Naive thymus-derived CD8-positive, alpha-beta T cell (primary cell): ENCODE measurements at places on chromosomes 7 and 10. TPM values are rescaled to one million over a fixed set of nuclear protein-coding genes. Genes with fewer than 3 reads are reported as not detected.

- no peaks in the 10 kb centered on the region for H3K4me1 ChIP-seq
- no peaks in the 10 kb centered on the region for H3K36me3 ChIP-seq
- no peak overlapping the region for H3K4me3 ChIP-seq
Observed at GRCh38 chr7:12741951-12742575, 54.6 kb downstream of the ARL4A start.

DNA sequence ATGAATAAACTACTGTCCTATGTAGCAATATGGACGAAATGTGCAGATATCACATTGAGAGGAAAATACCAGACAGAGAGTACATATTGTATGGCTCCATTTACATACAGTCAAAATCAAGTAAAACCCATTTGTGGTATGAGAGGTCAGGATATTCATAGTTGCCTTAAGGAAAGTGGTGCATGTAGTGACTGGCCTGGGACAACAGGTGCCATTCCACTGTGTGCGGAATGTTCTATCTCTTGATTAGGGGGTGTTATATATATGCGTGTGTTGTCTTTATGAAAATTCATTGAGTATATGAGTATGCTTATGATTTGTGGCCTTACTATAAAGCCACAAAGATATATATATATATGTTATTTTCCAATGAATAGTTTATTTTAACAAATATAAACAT lies 964.0 kb downstream of the SORCS3 start:
- no peak overlapping the region for H3K4me3 ChIP-seq
- no peaks in the 10 kb centered on the region for H3K27me3 ChIP-seq
- H3K27ac ChIP-seq = no peak overlapping the region
- DNase-seq = no peak
- H3K4me1 ChIP-seq = no peaks in the 10 kb centered on the region

GRCh38 chr7:105149827-105150226 lies 135.8 kb downstream of the KMT2E start:
- H3K27me3 ChIP-seq = no peaks in the 10 kb centered on the region
- H3K36me3 ChIP-seq = peaks cover 37% of the 10 kb centered on the region
- no peak overlapping the region for H3K4me3 ChIP-seq
- H3K27ac ChIP-seq = no peak overlapping the region

DNA sequence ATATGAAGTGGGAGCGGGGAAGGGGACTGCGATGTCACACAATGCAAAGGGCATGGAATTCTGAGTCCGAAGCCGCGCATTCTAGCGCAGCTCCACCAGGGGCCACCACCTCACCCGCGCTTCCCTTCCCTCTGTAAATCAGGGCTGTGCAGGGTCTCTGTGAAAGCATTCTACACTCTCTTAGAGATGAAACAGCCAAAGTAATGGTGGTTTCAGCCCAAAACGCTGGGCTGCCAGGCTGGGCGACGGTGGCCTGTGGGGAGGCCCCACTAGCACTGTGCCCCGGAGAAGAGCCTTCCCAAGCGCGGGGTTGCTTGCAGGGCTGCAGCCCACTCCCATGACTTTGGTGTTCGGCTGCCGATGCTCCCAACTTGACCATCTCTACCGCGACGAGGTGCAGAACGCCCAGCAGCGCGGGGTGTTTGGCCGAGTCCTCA lies 11.4 kb downstream of the ATG9B start:
- H3K4me1 ChIP-seq = peaks cover 87% of the 10 kb centered on the region
- H3K36me3 ChIP-seq = no peaks in the 10 kb centered on the region
- DNase-seq = no peak
- H3K27ac ChIP-seq = peak overlapping the region; percentile 99
- peaks cover 3% of the 10 kb centered on the region for H3K27me3 ChIP-seq

DNA sequence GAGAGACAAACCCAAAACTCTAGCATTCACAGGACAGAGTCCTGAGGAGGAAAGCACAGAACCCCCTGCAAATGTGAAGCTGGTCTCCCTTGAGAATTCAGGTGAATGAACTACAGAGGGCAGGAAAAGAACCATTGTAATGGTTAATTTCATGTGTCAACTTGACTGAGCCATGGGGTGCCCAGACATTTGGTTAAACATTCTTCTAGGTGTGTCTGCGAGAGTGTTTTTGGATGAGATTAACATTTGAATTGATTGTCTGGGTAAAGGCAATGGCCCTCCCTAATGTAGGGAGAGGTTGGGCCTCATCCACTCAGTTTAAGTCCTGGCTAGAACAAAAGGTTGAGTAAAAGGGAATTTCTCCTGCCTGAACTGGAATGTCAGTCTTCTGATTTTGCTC lies 15.7 kb upstream of the CDK1 start:
- H3K27me3 ChIP-seq = no peaks in the 10 kb centered on the region
- H3K4me3 ChIP-seq = no peak overlapping the region
- peaks cover 3% of the 10 kb centered on the region for H3K4me1 ChIP-seq
- no peak for DNase-seq
- no peak overlapping the region for H3K27ac ChIP-seq

DNA sequence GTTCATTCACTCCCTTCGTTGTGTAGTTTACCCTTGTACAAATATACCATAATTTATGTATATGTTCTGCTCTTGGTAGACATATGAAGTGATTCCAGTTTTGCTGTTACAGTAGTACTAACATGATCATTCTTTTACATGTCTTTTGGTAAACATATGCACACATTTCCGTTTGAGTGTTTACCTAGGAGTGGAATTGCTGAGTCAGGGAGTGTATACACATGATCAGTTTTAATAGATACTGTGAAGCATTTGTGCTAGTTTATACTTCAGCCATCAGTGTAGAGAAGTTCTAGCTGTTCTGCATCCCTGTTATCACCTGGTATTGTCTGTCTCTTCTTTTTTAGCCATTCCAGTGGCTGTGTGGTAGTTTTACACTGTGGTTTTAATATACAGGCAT lies 34.5 kb upstream of the CYP26C1 start:
- no peaks in the 10 kb centered on the region for H3K4me1 ChIP-seq
- no peak overlapping the region for H3K27ac ChIP-seq
- H3K4me3 ChIP-seq = no peak overlapping the region
- H3K27me3 ChIP-seq = no peaks in the 10 kb centered on the region

The ZNF804B gene
- polyA plus RNA-seq = not detected

- H3K36me3 ChIP-seq = no peaks in the 10 kb centered on the region
- DNase-seq = no peak
- no peak overlapping the region for H3K27ac ChIP-seq
- H3K27me3 ChIP-seq = peaks cover 10% of the 10 kb centered on the region
Observed at GRCh38 chr10:92753865-92754264, 64.1 kb downstream of the HHEX start.

The LRGUK gene
- 0.09 TPM for polyA plus RNA-seq

The FAS gene
- polyA plus RNA-seq = 2.6 TPM

- peaks cover 91% of the 10 kb centered on the region for H3K4me1 ChIP-seq
- H3K36me3 ChIP-seq = no peaks in the 10 kb centered on the region
- peak overlapping the region; percentile 23 for H3K27ac ChIP-seq
- no peaks in the 10 kb centered on the region for H3K27me3 ChIP-seq
Observed at GRCh38 chr10:35355971-35356724, 19.8 kb downstream of the CCNY start.

GRCh38 chr10:122560279-122560804 lies at the start of gene DMBT1:
TSS of gene DMBT1 (plus strand) at chr10:122560754. CDS start at chr10:122560771, 17 bp downstream.
- no peak for DNase-seq
- H3K4me3 ChIP-seq = no peak within 1 kb of the TSS

The POU6F2 gene
- not detected for polyA plus RNA-seq

DNA sequence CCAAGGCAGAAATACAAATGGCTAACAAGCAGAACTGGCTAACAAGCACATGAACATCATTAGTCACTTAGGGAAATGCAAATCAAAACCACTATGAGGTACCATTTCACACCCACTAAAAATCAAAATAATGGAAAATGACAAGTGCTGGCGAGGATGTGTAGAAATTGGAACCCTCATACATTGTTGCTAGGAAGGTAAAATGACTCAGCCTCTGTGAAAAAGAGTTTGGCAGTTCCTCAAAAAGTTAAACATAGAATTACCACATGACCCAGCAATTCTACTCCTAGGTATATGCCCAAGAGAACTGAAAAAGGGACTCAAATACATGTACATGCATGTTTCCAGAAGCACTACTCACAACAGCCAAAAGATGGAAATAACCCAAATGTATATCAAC lies 52.8 kb upstream of the ANAPC16 start:
- H3K4me3 ChIP-seq = no peak overlapping the region
- peaks cover 38% of the 10 kb centered on the region for H3K36me3 ChIP-seq
- no peaks in the 10 kb centered on the region for H3K27me3 ChIP-seq
- H3K27ac ChIP-seq = no peak overlapping the region
- no peak for DNase-seq

GRCh38 chr7:81659697-81660395 lies 110.0 kb downstream of the HGF start:
- H3K36me3 ChIP-seq = no peaks in the 10 kb centered on the region
- no peaks in the 10 kb centered on the region for H3K27me3 ChIP-seq

The LIPN gene
- polyA plus RNA-seq = not detected

DNA sequence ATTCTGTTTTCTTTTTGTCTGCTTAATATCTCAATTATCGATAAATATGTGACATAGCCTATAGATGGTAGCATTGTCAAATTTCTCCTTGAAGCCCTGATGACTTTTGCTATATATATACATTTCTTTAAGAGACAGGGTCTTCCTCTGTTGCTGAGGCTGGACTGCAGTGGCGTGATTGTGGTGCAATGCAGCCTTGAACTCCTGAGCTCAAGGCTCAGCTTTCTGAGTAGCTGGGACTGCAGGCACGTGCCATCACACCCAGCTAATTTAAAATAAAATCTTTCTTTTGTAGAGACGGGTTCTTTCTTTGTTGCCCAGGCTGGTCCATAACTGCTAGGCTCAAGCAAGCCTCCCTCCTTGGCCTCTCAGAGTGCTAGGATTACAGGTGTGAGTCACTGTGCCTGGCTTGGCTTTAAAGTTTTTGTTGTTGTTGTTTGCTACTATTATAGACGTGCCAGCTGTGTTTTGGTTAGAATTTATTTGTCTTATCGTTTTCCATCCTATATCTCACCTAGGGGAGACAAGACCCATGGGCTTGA lies 7.0 kb downstream of the UMAD1 start:
- no peaks in the 10 kb centered on the region for H3K27me3 ChIP-seq
- peaks cover 74% of the 10 kb centered on the region for H3K4me1 ChIP-seq
- H3K36me3 ChIP-seq = peaks cover 14% of the 10 kb centered on the region
- H3K27ac ChIP-seq = no peak overlapping the region
- no peak for DNase-seq

- H3K4me1 ChIP-seq = peaks cover 52% of the 10 kb centered on the region
- no peaks in the 10 kb centered on the region for H3K36me3 ChIP-seq
- H3K27me3 ChIP-seq = no peaks in the 10 kb centered on the region
- no peak for DNase-seq
- peak overlapping the region; percentile 84 for H3K4me3 ChIP-seq
Observed at GRCh38 chr10:85612833-85613232, 753.8 kb downstream of the GRID1 start.

The KLF14 gene
- not detected for polyA plus RNA-seq

The COL28A1 gene
- polyA plus RNA-seq = not detected

GRCh38 chr10:89003344-89003743 lies 12.7 kb downstream of the FAS start:
- no peak overlapping the region for H3K27ac ChIP-seq
- no peak for DNase-seq
- no peak overlapping the region for H3K4me3 ChIP-seq

- H3K4me3 ChIP-seq = no peak overlapping the region
- H3K4me1 ChIP-seq = no peaks in the 10 kb centered on the region
- peaks cover 10% of the 10 kb centered on the region for H3K27me3 ChIP-seq
- H3K27ac ChIP-seq = no peak overlapping the region
- DNase-seq = no peak
Observed at GRCh38 chr10:76553263-76554032, 1084.2 kb downstream of the KCNMA1 start.

The PNLIPRP3 gene
- not detected for polyA plus RNA-seq

The HYAL4 gene
- polyA plus RNA-seq = not detected

The OR13A1 gene
- not detected for polyA plus RNA-seq

GRCh38 chr7:129136887-129137642 lies 7.4 kb upstream of the TSPAN33 start:
- peak overlapping the region; percentile 80 for H3K27ac ChIP-seq
- no peaks in the 10 kb centered on the region for H3K27me3 ChIP-seq
- DNase-seq = no peak
- H3K4me3 ChIP-seq = peak overlapping the region; percentile 46
- H3K4me1 ChIP-seq = peaks cover 32% of the 10 kb centered on the region

The DRGX gene
- polyA plus RNA-seq = not detected

DNA sequence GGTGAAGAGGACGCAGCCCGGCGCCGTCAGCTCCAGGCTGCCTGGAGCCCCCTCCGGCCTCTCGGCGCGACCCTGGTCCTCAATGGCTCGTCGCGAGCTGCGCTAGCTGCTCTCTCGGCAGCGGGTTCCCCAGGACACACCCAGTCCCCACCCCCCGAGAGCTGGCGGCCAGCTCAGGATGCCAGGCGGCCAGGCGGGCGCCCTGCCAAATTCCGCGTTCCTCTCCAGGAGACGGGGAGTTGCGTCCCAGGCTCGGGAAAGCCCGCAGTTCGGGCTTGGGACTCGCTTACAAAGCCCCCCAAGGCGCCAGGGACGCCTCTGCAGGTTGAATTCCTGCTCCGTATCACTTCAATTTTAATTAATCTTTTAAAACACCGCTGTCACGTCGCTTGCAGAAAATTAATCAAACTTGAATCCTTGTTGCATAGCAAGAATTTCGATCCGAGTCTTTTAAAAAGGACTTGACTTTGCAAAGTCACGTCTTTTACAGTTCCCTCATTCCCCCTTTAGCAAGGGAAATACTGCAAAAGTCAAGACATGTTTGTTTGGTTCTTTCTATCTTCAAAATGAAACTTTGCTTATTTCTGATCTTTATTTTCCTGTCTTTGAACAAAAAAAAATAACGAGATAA lies 28.2 kb downstream of the SKIDA1 start:
- peaks cover 18% of the 10 kb centered on the region for H3K4me1 ChIP-seq
- peak overlapping the region; percentile 85 for H3K4me3 ChIP-seq
- H3K36me3 ChIP-seq = peaks cover 4% of the 10 kb centered on the region
- no peak overlapping the region for H3K27ac ChIP-seq
- H3K27me3 ChIP-seq = peaks cover 64% of the 10 kb centered on the region

DNA sequence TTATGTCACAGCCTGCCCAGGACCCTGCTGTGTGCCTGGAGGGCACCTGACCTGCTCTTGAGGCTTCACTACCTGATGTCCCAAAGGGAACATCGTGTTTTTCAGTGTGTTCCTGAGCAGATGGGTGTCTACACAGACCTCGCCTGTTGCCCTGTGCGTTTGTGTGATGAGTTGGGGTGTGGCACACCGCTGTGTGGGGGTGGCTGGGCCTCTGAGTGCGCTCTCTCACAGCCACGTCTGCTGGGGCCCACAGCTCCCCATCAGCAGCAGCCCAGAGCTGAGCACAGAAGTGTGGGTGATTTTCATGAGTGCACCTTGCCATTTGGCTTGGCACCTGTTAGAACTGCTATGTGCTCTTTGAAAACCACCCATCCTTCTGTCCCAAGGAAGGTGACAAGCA lies 121.5 kb downstream of the NKX6-2 start:
- H3K4me3 ChIP-seq = no peak overlapping the region
- H3K4me1 ChIP-seq = peaks cover 9% of the 10 kb centered on the region
- no peak overlapping the region for H3K27ac ChIP-seq
- DNase-seq = no peak
- peaks cover 8% of the 10 kb centered on the region for H3K36me3 ChIP-seq
